NCI-H2171 (cell line): ENCODE measurements at places on chromosomes 1 and 21.

GRCh38 chr1:16921391-16922185 is at the start of gene CROCC:
CROCC (plus strand) TSS chr1:16921931; CDS start chr1:16922019, 88 bp downstream.
- DNase-seq = peak; percentile 32

DNA sequence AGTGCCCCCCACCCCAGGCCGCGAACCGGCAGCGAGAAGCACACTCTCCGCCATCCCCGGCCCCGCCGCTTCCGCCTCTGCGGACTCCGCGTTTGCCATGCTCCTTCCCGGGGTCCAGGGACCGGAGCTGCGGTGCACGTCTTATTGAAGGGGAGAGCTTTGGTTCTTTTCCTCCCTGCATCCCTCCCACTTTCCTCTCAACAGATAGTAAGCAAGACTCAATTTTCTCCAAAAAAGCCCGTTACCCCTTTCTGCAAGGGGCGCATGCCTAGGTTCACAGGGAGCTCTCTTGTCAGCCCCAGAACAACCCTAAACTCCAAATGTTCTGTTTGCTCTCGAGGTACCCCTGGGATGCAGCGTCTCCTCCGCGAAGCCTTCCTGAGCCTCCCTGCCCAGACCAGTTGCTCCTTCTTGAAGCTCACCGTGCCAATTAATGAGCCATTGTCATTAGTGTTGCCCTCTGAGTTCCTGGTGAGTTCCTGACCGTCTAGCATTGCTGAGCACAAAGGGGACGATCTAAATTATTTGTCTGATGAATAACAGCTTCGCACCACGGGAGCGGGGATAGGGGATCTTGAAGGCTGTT is 8.1 kb downstream of the FOXD3 start:
- DNase-seq = no peak

GRCh38 chr1:53031732-53032131 is 30.3 kb upstream of the PODN start:
- no peak for DNase-seq

GRCh38 chr1:231242516-231243198 is 1.6 kb downstream of the GNPAT start:
- no peak for DNase-seq

- no peak for DNase-seq
Measured at GRCh38 chr1:866095-866494, 57.6 kb upstream of the SAMD11 start.

DNA sequence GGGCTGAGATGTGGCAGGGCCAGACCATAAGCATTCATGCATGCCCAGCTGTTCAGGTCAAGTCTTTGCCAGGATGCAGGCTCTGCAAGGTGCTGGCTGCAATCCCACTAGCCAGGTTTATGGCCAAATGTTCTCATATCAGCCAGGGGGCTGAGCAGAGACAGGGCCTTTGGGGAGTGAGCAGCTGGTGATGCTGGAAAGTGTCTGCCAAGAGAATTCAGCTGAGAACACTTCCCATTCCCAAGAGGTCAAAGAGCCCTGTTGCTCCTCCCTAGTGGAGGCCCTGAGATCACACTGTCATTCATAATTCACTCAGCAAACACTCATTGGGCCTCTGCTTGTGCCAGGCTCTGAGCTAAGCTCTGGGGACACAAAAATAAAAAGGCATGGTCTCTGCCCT is 150.3 kb downstream of the DMRTA2 start:
- DNase-seq = peak; percentile 83
